Fibroblast of lung (primary cell): ENCODE measurements at places on chromosomes 6 and 20. TPM values are rescaled to one million over a fixed set of nuclear protein-coding genes. Genes with fewer than 3 reads are reported as not detected.

Gene HLA-DRB1
- under 0.01 and 0.26 TPM in 2 replicates for total RNA-seq

Gene MROH8
- total RNA-seq: 1.2 and 1.3 TPM in 2 replicates

Gene C6orf141
- total RNA-seq: 0.33 and 0.77 TPM in 2 replicates

Gene HTR1E
- total RNA-seq: not detected in 2 replicates

Gene DLK2
- total RNA-seq: under 0.01 and 0.17 TPM in 2 replicates

Gene DYNLT2
- 0.83 and 1.0 TPM in 2 replicates for total RNA-seq

Gene C6orf58
- total RNA-seq: not detected in 2 replicates
